ENCODE measurements at places on chromosomes 11 and 22.

- DNase-seq: no peak
Measured at GRCh38 chr11:60860943-60861342, 5.2 kb upstream of the PTGDR2 start.

DNA sequence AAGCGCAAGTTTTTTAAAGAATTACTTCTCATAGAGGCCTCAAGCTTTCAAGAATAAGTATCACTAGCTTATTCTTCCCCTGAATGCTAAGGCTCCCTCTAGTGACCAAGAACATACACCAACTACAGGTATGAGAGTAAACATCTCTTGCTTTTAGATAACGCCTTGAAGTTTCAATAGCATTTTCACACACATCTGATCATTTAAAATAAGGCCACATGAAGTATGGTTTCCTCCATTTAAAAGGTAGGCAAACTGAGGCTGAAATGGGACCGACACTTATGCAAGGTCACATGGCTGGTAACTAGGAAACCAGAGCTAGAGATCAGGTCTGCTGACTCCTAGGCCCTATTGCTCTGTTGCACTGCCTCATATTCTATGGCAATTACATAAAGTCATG is 66.5 kb downstream of the CCDC34 start:
- no peak for DNase-seq

- no peak for DNase-seq
Measured at GRCh38 chr11:2280208-2280607, 9.8 kb upstream of the ASCL2 start.

DNA sequence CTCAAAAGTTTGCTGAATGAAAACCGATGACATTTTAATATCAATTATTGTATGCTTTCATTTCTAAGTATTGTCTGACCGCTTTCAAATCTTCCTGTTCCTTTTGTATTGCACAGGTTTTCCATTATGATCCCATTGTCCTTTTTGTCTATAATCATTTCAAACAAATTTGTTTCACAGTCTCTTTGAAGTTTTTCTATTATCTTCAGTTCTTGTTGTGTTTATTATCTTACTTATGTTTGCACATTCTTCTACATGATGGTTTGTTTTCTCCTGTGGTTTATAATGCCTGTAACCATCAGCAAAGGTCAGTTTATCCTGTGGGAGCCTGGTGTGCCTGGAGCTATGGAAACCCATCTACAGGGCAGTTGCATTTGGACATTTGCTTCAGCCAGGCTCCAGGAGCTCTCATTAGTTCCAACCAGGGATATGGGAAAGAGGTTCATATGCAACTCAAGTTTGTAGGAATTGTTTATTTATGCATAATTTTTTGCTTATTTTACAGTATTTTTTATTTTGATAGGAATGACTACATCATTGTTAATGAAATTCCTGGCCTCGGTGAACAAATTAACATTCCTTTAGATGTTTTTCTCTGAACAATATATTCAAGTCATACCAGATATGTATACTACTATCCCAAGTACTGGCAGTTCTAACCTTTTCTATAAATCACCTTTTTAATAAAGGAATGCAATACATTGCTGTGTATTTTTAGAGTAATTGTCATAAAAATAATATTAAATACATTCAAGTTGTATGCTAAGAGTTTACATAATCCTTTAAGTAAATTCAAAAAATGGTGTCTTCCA is 179.2 kb downstream of the SBF2 start:
- no peak for DNase-seq

GRCh38 chr11:10638316-10638925 is 55.1 kb downstream of the IRAG1 start:
- DNase-seq: no peak

GRCh38 chr22:44455963-44456358 is 42.1 kb downstream of the RTL6 start:
- DNase-seq: no peak

DNA sequence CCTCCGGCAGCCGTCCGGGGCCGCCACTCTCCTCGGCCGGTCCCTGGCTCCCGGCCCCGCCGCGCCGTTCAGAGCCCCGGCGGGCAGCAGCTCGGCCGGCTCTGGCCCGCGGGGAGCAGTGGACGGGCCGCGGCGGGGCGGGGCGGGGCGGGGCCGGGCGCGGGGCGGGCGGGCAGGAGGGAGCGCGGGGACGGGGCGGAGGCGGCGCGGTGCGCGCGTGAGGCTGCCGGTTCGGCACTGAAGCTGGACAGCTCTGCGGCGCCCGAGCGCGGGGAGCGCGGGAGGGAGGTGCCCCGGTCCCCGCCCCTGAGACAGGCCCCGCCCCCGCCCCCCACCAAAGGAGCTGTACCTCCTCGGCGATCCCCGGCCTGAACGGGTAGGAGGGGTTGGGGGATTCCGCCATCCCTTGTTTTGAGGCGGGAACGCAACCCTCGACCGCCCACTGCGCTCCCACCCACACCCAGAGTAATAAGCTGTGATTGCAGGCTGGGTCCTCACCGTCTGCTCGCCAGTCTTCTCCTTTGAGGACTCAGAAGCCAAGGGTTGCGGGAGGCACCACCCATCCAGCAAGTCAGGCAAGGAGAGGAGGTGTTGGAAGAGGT is at the start of gene DRD2:
DRD2 (minus strand) TSS at position 239 of the 602 bp plus-strand sequence. CDS start 50,747 bp downstream, outside the sequence.
- no peak for DNase-seq

DNA sequence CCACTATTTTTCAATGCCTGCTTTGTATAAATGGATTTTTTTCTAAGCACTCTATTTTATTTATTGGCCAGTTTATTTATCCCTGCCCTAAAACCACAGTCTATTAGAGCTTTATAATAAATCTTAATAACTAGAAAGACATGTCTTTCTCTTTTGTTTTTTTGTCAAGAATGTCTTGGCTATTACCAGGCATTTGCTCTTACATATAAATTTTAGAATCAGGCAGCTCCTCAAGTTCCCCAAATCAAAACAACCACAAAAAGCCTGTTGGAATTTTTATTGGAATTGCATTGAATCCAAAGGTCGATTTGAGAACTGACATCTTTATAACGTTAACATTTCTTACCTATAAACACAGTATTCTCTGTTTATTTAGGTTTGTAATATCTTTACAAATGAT is 85.8 kb upstream of the SC5D start:
- no peak for DNase-seq

- no peak for DNase-seq
Measured at GRCh38 chr11:126334659-126335462, 20.6 kb upstream of the ST3GAL4 start.

DNA sequence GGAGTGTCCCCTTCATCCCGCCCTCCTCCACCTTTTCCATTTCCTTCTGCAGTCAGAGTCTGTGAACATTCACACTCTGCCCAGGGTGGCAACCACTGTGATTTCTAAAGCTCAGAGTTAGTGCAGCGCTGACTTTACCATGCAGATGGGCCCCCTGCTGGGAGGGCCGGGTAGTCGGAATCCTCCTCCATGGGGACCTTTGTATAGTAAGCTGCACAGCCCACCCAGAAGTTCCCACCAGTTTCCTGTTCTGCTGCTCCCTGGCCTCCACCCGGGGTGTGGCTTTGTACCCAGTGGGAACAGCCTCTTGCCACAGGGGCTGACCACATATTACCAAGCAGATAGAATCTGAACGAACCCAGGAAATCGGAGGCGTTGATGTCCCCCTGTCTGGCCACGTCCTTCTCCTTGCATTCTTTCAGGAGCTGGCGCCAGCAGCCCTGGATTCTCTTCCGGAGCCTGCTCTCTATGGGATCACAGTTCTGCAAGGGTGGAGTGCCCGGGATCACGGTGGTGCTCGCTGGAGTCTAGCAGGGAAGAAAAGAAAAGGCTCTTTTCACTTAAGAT is 125.3 kb downstream of the MPPED1 start:
- DNase-seq: no peak

GRCh38 chr22:48535868-48536540 is 1291.7 kb downstream of the BRD1 start:
- no peak for DNase-seq

- no peak for DNase-seq
Measured at GRCh38 chr22:31227186-31227585, 15.1 kb downstream of the LIMK2 start.

- peak; percentile 34 for DNase-seq
Measured at GRCh38 chr11:74397501-74398243, 561 bp downstream of the PGM2L1 start.

DNA sequence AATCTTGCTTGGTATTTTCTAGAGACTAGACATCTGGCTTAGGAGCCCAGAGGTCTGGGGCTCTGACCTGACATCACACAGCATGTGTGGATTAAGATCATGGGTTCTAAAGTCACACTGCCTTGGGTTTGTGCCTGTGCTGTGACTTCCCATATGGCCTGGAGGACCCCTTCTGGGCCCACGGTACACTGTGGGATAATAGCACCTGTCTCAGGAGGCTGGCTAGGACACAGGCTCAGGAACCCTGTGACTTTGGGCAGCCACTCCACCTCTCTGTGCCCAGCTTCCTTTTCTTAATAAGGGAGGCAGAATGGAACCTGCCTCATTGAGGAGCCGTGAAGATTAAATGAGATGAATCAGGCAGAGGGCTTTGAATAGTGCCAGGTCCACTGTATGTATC is 99.2 kb upstream of the B3GAT1 start:
- no peak for DNase-seq
